ENCODE measurements at places on chromosomes 13 and 19. TPM values are rescaled to one million over a fixed set of nuclear protein-coding genes. Genes with fewer than 3 reads are reported as not detected.

Gene TMEM59L
- 6.2 TPM for total RNA-seq

Gene CLDN10
- 0.25 TPM for total RNA-seq

Gene SERP2
- not detected for total RNA-seq

Gene MIR17HG
- total RNA-seq, result 1.5 TPM

Measured in A549 treated with CpdA at 1 μM for 4 hours (cell line).